ENCODE measurements at places on chromosomes 3 and 15. TPM values are rescaled to one million over a fixed set of nuclear protein-coding genes. Genes with fewer than 3 reads are reported as not detected.
A peak's percentile ranks its signal among the peaks of the same experiment; 100 is the strongest.

- ATAC-seq: no peak
Measured at GRCh38 chr3:69684309-69684961, 54.8 kb upstream of the MITF start.

DNA sequence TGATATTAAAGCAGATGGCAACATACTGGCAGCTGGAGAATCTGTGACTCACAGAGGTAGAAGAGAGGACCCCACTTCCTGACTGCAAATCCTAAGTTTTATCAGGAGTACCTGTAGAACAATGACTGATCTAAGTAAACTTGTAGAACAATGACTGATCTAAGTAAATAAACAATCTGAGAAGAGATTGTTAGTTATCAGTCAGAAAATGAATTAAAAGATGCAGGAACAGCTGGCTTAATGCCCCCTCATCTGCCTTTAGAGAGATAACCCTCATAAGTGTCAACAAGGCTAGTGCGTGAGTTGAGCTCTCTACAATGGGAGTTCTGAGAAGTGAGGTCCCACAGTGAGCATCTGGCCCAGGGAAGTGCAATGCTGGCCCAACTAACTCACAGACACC is 14.6 kb downstream of the ACAD11 start:
- ATAC-seq: no peak

Gene TEX9
- 9.2 TPM for total RNA-seq

Gene PPM1L
- 11.3 TPM for total RNA-seq

GRCh38 chr15:50249704-50250103 is 15.8 kb downstream of the HDC start:
- no peak for ATAC-seq

DNA sequence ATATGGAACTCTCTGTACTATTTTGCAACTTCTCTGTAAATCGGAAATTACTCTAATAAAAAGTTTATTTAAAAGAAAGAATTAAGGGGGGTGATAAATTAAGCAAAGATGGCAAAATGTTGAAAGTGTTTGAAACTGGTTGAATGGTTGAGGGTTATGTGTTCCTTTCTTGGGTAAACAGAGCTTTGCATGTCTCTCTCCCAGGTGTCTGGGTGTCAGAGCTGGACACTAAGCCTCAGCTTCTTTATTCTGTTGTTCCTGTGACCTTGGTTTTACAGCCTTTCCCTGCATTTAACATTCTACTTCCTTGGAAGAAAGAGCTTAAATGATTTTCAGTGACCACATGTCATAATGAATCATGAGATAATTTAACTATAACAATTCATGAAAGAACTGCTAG is 7.2 kb downstream of the GPR171 start:
- ATAC-seq: no peak

DNA sequence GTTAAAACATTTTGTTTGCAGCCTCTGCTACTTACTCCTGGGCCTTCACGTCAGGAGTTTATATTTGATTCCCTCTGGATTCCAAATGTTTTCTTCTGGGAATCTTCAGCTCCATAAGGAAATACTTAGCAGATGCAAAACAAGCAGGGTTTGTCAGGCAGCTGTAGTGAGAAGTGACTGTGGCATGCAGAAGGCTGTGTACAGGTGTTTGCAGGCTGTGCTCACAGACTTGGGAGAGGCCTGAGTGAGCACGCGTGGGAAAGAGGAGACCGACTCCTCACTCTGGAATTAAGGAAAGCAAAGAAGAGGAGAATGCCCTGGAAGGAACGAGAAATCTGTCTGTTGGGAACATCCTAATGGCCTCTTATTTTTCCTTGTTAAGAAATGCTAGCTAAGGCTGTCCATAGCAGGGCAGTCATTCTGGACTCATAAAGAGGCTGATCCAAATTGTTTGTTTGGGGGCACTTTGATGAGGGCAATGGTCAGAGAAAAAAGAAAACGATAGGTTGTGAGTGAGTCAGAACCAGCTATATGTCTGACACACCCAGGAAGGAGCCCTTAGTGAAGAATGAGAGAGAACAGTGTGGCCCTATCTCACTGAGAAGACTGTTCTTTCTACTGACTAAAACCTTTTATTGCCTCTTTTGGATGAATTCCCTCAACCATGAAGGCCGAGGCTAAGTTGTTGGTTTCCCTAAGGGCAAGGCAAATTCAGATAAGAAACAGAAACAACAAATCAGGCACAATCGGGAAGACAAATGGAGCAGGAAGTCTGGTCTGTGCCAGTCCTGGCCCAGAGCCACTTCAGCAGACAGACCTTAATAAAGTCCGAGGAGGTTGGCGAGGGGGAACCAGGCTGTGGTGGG is 82.6 kb downstream of the TGFBR2 start:
- ATAC-seq: peak; percentile 57

DNA sequence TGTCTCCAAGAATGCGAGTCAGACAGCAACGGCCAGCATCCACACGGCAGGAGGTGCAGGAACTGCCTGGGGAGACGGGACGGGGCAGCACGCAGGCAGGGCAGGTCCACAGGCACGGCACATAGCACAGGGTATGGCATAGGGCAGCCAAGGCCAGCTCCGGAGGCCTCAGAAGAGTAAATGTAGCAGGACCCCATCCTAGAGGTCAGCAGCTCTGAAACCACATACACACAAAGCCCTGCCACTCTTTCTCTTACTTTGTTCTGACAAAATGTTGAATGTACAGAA is 26.9 kb downstream of the ZXDC start:
- ATAC-seq: peak; percentile 30

DNA sequence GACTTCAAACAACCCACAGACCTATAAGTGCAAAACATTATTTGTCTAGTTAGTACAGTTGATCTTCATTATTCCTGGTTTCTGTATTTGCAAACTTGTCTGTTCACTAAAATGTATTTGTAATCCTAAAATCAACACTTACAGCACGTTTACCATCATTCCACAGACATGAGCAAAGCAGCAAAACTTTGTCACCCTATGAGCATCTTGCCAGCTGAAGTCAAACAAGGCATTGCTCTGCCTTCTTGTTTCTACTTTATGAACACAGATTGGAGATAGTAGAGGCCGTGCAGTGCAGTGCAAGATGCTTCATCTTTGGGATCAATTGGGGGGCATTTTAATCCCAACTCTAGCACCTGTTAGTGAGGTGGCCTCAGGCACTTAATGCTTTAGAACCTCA is 202.1 kb downstream of the NLGN1 start:
- ATAC-seq: no peak

Gene COPG1
- 87.8 TPM for total RNA-seq

DNA sequence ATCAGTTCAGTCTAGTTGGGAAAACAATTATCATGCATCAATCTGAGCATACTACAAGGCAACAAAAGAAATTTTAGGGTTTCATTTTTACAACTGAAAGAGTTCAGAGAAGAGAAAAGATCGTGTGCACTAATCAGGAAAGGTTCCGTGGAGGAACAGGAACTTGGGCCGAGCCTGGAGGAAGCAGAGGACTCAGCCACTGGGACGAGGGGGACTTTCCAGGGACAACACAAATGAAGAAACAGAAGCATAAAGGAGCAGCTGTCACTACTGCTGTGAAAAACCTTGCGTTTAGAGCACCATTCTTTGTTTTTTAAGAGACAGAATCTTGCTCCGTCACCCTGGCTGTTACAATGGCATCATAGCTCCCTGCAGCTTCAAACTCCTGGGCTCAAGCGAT is 60.5 kb downstream of the MYO1E start:
- ATAC-seq: no peak

DNA sequence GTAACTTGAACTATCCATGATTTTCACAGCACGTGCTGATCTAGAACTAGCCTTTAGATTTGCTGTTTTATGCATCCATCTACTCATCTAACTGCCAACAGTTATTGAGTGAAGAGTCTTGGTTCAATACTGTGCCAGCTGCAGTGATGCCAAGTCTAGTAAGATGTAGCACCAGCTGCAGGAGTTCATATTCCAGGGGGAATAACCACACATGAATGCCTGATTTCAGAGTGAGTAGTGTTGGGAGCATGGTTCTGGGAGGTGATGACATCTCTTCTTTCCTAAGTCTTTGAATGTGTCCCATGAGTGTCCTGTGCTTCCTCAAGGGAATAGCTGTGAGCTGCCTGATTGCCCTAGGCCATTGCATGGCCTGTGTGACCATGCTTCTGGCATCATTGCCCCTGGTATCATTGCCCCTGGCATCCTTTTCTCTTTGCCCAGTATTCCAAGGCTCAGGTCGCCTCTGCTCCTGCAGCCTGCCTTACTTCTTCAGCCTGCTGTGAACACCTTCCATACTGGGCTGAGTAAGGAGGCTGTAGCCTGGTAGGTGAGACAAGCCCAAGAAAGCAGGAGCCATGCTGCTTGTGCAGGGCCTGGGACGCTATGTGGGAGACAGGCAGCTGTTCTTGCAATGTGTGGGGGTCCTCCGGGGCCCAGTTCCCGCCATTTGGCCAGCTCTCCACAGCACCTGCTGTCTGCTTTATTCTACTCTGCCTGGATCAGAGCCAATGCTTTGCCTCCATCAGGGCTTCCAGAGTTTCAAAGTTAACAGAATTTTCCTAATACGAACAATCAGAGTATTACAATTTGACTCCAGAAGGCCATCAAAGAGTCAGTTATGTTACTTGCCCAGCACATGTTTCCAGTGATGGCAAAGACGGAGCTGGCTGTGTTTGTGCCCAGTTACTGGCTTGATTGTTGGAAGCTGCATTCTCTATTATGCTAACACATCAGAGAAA is 73.2 kb downstream of the CLSTN2 start:
- ATAC-seq: no peak

Gene SENP8
- 1.8 TPM for total RNA-seq
